WTC11 (cell line): ENCODE measurements at places on chromosomes 3 and 15. TPM values are rescaled to one million over a fixed set of nuclear protein-coding genes. Genes with fewer than 3 reads are reported as not detected.

DNA sequence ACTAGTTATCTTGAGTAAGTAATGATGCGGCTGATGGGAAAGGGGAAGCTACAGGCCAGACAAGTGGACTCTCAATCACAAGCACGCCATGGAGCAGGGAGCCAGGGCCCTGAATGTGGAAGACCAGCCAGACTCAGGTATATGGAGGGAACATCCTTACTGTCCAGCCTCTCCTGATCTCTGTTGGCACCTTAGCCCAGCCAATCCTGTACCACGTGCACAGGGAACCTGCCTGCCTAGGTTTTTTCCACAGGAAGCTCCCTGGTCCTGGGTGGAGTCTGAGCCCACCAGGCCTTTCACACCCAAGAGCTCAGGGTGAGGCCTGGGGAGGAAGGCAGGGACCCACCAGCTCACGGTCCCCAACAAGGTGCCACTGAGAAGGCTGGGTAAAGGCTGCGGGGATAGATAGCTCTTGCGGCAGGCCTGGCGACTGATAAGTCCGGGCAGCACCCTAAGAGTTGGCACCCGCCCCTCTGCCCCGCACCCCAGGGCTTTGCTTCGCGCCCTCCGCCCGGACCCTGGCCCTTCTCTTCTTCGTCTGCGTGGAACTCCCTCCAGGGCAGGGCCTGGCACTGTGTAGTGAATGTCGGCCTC lies 933 bp upstream of the APEH start:
- DNase-seq, result no peak

TMIE gene
- 0.57 to 1.3 TPM (median 0.69 TPM) in 3 replicates for total RNA-seq

DNA sequence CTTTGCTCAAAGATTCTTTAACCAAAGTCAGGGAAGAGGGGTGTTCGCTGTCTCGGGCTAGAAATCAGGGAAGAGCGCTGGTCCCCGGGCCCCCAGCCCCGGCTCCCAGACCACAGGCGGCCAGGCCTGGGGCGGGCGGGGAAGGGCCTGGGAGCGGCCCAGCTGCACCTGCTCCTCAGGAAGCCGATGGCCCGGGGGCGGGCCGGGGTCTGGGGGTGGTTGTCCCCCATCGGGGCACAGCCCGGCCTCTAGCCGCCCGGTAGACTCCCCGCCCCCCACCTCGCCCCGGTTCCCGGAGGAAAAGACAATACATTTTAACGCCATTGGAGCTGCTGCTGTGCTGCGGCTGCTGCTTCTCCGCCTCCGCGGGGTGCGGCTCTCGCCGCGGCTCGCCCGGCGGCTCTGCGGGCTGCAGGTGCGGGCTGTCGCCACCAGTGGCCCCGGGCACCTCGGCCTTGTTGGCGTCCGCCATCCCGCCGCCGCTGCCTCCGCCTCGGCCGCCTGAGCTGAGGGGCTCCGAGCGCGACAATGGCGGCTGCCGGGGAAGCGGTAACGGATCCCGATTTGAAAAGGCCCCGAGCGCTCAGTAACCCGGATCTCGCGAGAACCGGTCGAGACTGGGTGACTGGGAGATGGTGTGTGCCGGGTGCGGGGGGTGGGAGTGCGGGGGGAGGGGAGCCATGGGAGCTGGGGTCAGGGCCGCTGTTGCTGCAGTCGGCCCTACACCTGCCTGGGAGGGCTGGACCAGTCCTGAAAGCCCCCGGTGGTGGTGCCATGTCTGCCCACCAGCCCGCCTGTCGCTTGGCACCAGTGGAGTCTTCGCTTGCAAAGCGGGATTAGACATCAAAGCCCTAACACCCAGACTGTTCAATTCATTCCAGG lies at the start of gene MYEF2:
MYEF2 (minus strand) TSS at position 530 of the 882 bp plus-strand sequence; CDS start at position 472, 58 bp downstream.
- DNase-seq, result peak; percentile 90

DNA sequence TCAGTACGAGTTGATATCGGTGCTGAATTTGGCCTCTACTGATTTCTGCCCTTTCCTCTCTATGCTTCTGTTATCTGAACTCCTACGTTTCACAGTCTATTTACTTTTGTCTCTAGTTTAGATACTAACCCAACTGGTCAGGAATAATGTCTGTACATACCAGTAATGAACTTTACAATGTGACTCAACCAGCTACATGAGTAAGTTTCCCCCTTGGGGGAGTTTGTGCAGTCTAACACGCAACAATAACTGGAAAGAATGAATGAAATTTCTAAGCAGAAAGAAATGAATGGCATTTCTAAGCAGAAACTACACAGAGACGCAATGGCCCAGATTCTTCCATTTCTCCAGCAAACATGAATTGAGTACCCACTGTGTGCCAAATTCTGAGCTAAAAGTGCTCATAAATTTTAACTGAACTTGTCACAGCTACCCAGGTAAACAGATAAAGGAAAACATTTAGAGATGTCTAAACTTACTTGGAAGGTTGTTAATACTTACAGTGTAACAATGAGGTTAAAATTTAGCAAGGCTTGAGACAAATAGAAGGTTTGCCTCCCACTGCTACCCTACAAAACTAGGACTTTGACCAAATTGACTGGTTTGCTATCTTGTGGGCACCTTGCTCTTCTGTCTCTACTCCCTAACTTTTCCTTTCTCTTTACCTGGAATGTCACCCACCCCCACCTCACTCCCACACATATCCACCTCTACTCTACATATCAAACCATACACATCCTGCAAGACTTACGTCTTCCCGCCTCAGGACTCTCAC lies 11.6 kb downstream of the UPK1B start:
- DNase-seq, result no peak

GRCh38 chr3:114880078-114880477 lies 267.0 kb downstream of the ZBTB20 start:
- no peak for DNase-seq

- no peak for DNase-seq
These were observed 32.2 kb downstream of the ADGRG7 start for GRCh38 chr3:100641471-100642032.

DNA sequence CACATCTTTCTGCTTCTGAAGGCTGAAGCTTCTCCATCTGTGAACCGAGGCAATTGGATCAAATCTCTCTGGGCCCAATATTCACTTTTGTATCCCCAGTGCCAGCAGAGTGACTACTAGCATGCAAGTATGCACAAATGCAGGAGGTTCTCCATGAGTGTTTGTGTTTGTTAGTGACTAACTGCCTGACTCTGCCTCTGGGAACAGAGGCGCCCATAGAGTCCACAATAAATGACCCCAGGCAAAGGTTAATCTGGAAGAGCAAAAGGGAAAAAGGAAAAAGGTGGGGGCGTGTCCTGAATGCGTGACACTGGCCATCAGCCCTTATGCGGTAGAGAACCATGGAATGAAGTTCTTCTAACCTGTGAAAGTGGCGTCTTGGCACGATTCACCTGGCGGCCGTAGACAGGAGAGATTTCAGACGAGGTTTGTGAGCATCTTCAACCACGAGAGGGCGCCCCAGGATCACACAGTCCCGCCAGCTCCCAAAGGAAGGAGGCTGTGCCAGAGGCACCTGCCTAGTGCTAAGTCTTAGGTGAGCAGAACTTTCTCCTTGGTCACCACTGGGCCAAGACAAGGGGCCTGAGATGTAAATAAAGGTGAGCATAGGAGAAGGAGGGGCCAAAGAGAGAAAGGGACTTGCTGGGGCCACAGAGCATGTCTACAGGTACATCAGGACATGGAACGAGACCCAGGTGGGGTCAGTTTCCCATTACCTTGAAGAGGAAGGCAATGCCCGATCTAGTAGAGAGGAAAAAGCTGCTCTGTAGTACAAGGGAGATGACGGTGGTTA lies 44.2 kb downstream of the RBPMS2 start:
- DNase-seq, result peak; percentile 95

DNA sequence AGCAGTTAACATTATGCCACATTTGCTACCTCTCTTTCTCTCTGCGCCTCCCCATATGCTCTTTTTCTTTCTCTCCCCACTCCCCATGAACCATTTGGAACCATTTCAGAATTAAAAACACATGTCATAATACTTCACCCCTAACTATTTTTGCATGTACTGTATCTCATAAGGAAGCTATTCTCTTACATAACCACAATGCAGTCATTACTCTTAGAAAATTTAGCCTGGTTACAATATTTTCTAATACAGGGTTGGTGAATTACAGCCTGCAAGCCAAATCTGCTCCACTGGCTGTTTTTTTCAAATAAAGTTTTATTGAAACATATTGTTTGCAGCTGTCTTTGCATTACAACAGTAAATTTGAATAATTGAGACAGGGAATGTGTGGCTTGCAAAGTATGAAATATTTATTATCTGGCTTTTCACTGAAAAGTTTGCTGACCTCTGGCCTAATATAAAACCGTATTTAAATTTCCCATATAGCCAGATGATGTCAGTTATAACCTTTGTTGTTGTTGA lies 62.8 kb downstream of the SGO1 start:
- no peak for DNase-seq

- DNase-seq, result no peak
These were observed 9.4 kb downstream of the IGSF11 start for GRCh38 chr3:119025171-119025795.

DNA sequence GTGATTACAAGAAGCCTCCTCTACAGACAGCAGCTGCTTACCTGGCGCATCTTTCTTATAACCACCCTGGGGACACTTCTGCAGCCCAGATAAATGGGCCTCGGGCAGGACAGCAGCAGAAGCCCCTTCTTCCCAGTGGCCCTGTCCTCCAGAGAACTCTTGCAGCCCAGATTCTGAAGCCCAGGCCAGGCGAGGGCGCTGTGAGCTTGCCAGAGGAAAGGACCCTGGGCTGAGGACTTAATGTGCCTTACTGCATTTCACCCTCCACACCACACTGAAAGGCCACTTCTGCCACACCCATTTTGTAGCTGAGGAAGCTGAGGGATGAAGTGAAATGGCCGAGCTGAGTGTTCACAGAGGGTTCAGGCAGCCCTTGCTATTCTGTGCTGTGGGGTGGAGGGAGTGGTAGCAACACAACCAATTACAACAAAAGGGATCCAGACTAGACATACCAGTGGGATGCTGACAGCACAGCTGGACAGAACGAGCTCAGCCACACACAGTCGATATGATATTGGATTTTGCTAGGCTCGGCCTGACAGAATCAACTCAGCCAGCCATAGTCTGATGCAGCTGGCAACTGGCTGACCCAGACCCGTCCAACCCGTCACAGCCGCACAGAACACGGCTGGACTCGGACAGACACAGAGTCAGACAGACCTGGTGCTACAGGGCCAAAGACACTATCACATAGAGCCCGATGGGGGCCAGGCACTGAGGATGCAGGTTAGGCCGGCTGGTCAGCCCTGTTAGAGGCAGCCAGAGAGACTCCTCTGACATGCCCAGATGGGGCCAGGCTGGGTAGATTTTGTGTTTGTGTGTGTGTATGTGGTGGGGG lies 7.3 kb downstream of the ACOX2 start:
- DNase-seq, result peak; percentile 88

GRCh38 chr3:144771381-144771870 lies 799.8 kb downstream of the DIPK2A start:
- DNase-seq, result no peak

GRCh38 chr3:33184863-33185262 lies 33.7 kb downstream of the SUSD5 start:
- DNase-seq, result no peak

ADGRG7 gene
- not detected in 3 replicates for total RNA-seq

DNA sequence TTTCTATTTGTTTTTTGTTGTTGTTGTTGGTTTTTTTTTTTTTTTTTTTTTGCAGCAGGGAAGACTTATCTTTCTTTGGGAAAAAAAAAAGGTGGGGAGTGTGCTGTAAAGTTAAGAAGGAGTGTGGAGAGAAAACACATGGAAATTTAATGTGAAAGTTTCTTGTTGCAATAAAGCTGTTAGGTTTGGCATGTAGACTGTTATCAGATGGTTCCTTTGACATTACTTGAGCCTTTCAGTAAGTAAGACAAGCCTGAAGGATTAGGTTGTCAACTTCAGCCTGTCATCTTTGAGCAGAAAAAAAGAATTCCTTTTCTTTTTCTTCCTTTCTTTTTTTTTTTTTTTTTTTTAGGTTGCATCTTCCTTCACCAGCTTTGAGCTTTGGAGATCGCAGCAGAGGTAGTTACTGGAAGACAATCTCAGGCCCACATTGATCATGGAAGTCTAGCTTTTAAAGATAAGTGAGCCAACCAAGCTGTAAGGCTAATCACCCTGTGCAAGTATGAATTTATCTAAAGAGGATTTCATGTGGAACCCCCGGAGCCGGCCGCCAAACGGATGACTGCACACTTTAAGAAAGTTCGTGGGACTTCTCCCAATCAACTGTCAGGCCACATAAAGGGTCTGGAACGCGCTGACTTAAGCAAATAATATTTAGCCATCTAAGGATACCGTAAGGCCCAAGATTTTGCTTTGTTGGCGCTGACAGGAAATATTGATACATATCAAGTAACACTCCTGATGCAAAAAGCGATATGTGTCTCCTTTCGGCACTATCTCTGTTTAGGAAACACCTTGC lies 1040.1 kb upstream of the NR2F2 start:
- DNase-seq, result no peak

DNA sequence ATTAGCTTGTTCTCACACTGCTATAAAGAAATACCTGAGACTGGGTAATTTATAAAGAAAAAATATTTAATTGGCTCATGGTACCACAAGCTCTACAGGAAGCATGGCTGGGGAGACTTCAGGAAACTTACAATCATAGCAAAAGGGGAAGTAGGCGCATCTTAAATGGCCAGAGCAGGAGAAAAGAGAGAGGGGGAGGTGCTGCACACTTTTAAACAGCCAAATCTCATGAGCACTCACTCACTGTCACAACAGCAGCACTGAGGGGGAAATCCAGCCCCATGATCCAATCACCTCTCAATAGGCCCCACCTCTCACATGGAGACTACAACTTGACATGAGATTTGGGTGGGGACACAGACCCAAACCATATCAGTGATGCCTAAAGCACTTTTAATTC lies 82.5 kb downstream of the DCLK3 start:
- DNase-seq, result no peak

DNA sequence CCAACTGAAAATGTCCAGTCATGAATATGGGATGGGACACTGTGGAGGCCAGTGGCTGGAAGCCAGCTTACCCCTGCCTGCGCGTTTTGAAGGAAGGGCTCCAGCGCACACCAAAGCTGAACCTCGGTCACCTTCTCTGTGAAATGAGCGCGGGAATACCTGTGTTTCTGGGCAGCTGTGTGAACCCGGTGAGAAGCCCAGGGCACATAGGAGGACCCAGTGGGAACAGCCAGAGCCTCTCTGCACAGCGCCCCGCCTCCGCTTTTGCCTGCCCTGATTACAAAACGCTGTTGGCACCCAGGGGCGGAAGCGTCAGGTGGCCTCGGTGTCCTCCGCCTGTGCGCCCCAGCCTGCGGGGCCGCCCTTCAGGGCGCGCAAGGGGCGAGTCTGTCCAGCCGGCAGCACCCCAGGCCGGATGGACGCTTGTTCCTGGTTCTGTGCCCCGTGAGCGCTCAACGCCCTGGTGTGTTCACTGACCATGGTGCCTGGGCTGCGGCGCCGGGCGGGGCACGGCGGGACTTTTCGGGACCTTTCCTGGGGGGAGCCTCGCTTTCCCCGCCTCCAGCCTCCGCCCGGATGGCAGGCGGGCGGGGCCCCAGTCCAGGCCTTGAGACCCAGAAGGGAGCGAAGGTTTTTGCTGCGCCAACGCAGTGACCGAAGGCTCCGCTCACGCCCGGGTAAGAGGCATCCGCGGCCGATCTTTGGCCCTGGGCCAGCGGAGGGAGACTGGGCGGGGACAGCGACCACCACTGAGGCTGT lies at the start of gene SQOR:
SQOR (plus strand) TSS at position 598 of the 759 bp plus-strand sequence. CDS start 23,895 bp downstream, outside the sequence.
- DNase-seq, result peak; percentile 65

CLDN1 gene
- 4.4 to 5.9 TPM (median 5.7 TPM) in 3 replicates for total RNA-seq
